ENCODE measurements at places on chromosomes 4 and X. TPM values are rescaled to one million over a fixed set of nuclear protein-coding genes. Genes with fewer than 3 reads are reported as not detected.

The G3BP2 gene
- total RNA-seq = 116 TPM

The SLC10A6 gene
- total RNA-seq = 0.18 TPM

The GSX2 gene
- 0.04 TPM for total RNA-seq

The SMIM20 gene
- total RNA-seq = 52.6 TPM

The KDR gene
- 48.9 TPM for total RNA-seq

The PACRGL gene
- total RNA-seq = 15.5 TPM
